ENCODE measurements at places on chromosomes 5 and 9. TPM values are rescaled to one million over a fixed set of nuclear protein-coding genes. Genes with fewer than 3 reads are reported as not detected.

- no peak for DNase-seq
These were observed 1.5 kb downstream of the CRHBP start for GRCh38 chr5:76954383-76954763.

GRCh38 chr5:29930316-29930715, 1263.2 kb upstream of the CDH6 start:
- no peak for DNase-seq

ANKRD20A1 gene
- not detected for polyA plus RNA-seq

NTMT1 gene
- polyA plus RNA-seq, result 118 TPM

All from brain (organoid and tissue), 16 donors.